ENCODE measurements at places on chromosomes 2 and 18.

DNA sequence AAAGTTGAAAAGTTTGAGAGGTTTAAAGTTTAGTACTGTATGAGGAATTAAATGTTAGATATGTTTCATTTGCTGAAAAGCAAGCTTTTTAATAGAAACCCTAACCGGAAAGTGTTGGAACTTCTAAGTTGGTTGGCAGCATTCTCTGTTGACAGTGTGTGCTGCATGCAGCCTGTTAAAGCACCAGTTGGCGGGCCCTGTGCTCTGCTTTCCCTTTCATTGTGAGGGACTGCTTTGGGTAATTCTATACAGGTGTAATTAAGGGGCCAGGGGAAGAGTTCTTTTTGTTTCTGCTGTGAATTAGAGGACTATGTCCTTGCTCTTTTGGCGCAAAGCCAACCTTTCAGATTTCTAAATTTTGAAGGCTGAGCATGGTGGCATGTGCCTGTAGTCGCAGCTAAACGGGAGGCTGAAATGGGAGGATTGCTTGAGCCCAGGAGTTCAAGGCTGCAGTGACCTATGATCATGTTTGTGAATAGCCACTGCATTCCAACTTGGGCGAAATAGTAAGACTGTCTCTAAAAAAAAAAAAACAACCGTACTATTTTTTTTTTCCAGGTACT, 20.1 kb downstream of the PLEKHB2 start:
- no peak for DNase-seq

- DNase-seq, result no peak
These were observed 9.7 kb upstream of the SNED1 start for GRCh38 chr2:240988571-240989271.

GRCh38 chr2:63698786-63699548, 110.2 kb downstream of the MDH1 start:
- peak; percentile 83 for DNase-seq

GRCh38 chr2:127197475-127198385, 22.4 kb downstream of the CYP27C1 start:
- DNase-seq, result no peak

- DNase-seq, result peak; percentile 98
These were observed 317.6 kb downstream of the TNS1 start for GRCh38 chr2:217685255-217685605.

GRCh38 chr2:80030135-80030534, 274.4 kb downstream of the LRRTM1 start:
- DNase-seq, result no peak

DNA sequence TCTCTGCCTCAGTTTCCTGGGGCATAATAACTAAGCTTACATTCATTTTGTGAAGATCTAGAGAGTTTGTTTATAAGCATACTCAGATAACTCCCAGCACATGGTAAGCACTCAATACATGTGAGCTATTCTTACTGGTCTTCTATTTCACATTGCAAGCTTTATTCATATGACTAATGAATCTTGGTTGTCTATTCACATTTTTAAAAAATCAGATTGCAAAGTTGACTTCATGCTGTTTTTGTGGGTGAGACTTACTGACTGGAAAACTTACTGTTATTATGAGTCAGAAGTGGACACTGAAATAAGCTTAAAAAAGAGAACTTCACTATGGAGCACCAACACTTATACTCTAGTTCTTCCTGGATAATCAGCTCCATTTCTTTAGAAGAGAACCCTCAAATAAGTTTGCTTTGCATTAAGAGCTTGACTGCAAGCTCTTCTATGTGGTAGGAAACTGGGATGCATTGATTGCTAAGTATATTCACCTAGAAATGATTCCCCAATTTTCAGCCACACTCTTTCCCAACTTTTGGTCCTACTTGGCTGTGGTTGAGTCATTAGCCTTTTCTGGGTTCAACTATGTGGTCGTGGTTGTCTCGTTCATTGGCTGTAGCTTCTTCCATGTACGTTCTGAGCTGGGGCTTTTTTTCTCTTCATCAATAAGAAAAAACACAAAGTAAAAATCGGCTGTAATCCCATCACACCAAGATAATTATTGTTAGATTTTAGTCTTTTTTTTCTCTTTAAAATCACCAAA, 29.5 kb upstream of the RBMS1 start:
- peak; percentile 45 for DNase-seq

DNA sequence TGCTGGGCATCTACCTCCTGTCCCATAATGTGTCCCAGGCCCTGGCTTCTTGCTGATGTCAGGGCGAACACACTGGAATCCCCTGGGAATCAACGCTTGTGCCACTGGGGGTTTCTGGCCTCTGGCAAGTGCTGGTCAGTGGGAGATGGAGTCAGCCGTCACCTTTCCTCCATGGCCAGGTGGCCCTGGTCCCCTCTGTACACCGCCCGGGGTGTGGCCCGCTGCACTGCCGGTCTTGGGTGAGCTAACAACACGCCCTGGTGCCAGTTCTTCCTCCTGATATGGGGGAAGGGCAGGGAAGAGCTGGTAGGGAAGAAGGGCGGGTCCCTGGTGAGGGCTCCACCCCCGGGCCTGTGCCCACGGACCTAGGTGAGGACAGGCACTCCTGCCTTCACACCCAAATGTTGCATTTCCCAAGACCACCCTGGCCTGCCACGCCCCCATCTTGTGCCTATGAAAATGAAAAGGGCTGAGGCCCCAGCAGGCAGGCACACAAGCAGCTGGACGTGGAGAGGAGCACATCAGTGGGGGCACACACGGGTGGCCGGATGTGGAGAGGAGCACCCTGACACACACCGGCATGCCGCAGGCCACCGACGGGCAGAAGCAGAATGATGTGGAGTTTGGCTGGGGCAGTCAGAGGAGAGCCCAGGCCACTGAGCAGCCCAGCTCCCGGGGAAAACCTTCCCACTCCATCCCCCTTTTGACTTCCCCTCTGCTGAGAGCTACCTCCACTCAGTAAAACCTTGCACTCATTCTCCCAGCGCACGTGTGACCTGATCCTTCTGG, 140.5 kb downstream of the ASB1 start:
- no peak for DNase-seq

DNA sequence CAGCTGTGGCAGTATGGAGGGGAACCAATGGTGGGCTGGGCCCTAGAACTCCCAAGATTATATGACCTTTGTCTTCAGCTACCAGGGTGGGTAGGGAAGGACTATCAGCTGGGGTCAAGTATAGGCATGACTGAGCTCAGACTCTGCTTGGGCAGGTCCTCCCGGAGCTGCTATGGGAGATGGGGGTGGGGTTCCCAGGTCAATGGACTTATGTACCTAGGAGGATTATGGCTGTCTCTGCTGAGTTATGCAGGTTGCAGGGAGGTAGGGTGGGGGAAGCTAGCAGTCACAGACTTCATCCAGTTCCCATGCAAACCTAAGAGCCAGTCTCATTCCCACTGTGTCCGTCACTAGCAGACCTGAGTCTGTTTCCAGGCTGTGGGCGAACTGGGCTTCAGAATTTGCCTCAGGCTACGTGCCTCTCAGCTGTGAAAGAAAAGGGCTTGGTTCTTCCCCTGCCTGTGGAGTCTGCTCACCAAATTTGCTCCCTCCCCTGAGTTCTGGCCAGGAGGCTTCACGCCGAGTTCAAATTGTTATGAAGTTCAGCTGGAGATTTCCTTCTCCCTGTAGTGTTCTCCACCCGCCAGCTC, 985.8 kb upstream of the NRXN1 start:
- no peak for DNase-seq

Data from adipocyte (in vitro differentiated cells).